Activated CD8-positive, alpha-beta memory T cell treated with anti-CD3 and anti-CD28 coated beads for 1 hour (primary cell): ENCODE measurements at places on chromosomes 7 and 10.

GRCh38 chr10:109534193-109534592 is 389.1 kb downstream of the XPNPEP1 start:
- no peak for DNase-seq

- DNase-seq: no peak
These were observed 215.6 kb downstream of the CREB5 start for GRCh38 chr7:28627896-28628295.

GRCh38 chr7:148665221-148665620 is 33.5 kb upstream of the CUL1 start:
- no peak for DNase-seq

GRCh38 chr10:121231079-121231478 is 367.2 kb downstream of the FGFR2 start:
- DNase-seq: no peak

DNA sequence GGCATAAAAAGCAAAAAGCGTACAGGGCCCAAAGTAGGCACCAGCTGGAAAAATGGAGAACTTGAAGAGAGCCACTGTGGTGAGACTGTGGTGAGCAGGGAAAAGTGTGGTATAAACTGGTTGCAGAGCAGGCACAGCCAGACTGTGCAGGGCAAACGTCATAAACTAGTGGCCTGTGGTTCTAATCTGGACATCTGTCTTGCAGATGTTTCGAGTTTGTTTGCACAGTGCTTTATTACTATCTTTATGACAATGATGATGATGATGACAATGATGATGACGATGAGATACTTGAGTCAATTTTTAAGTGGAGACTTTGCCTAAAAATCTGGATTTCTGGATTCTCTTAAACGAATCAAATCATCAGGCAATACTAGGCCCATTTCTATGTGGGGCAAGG is 45.7 kb downstream of the SEMA3C start:
- no peak for DNase-seq
